ENCODE measurements at places on chromosomes 2 and 18.
A peak's percentile ranks its signal among the peaks of the same experiment; 100 is the strongest.

DNA sequence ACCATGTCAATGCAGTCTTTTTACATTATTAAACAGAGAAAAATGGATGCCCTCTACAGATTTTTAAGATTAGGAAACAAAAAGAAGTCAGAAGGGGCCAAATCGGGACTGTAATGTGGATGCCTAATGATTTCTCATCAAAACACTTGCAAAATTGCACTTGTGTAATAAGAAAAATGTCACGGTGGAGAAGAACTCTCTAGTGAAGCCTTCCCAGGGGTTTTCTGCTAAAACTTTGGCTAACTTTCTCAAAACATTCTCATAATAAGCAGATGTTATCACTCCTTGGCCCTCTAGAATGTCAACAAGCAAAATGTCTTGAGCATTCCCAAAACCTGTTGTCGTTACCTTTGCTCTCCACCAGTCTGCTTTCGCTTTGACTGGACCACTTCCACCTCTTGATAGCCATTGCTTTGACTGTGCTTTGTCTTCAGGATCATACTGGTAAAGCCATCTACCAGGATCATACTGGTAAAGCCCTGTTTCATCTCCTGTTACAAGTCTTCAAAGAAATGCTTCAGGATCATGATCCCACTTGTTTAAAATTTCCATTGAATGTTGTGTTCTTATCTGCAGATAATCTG is 226.8 kb downstream of the TNS1 start:
- no peak for DNase-seq

GRCh38 chr2:46704041-46704440 is 211.6 kb downstream of the MCFD2 start:
- no peak for DNase-seq

DNA sequence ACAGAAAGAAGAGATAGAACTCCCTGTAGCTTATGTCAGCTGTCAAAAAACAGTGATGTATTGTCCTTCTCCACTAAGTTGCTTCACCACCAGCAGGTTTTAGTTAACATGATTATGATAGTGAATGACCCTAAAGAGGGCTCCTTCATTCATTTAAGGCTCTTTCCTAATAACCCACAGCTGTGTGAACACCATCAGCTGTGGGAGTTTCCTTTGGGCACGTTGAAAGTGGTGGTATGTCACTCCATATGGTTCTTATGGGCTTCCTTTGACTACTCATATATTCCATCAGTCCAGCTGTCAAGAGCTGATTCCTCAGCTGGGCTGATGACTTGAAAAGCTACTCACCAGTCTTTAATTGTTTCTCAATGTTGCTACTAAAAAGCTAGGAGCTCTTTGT is 210.3 kb downstream of the UBE2E3 start:
- peak; percentile 15 for DNase-seq

- DNase-seq: no peak
Observed at GRCh38 chr2:230934231-230935129, 9.4 kb upstream of the GPR55 start.

DNA sequence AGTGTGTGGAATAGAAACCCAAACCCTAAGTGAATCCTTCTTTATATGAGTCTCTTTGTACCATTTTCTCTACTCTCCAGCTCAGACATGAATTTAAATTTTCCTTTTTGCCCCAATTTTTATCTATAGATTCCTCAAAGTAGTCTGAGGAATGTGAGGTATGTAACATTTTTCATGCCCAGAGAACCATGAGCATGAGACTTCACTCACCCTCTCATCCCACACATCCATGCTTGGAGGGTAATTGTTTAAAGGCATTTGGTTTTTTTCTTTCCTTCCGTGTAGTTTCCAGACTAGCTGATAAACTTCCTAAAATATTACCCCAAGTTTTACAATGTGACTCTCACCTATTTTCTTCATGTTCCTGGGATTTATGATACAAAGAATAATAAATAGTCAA is 2056.8 kb upstream of the CELF4 start:
- DNase-seq: peak; percentile 14

GRCh38 chr18:10188971-10189810 is 265.2 kb upstream of the APCDD1 start:
- no peak for DNase-seq

DNA sequence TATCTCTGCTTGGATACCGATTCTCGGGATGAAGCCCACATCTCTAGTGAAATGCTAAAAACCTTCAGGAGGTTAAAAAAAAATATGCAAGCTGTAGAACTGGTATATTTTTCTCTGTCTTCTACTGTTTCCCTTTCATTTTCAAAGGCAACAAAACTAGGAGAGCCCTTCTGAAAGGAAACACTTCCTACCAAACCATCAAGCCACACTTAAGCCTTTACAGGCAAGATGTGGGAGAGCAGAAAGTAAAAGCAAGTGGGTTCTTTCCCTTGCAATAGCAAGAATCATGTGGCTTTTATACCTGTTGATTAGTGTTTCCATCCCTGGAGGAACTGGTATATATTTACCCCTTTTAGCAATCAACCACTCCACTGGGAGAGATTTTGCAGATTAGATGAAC is 147.9 kb upstream of the ACAA2 start:
- no peak for DNase-seq

- no peak for DNase-seq
Observed at GRCh38 chr2:235049069-235049468, 97.3 kb downstream of the SH3BP4 start.

- DNase-seq: no peak
Observed at GRCh38 chr2:200184748-200185627, 121.5 kb upstream of the SPATS2L start.

DNA sequence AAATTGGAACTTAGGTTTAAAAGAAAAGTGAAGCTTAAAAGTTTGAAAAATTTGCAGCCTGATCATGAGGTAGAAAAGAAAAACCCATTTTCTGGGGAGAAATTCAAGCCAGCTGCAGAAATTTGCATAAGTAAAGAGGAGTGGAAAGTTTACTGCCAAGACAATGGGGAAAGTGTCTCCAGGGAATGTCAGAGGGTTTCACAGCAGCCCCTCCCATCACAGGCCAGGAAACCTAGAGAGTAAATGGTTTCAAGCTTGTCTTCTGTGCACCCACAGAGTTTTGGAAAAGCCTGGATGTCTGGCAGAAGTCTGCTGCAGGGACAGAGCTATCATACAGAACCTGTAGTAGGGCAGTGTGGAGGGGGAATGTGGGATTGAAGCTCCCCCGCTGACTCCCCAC is 254.0 kb upstream of the FSIP2 start:
- DNase-seq: no peak

GRCh38 chr18:10239991-10240634 is 214.3 kb upstream of the APCDD1 start:
- peak; percentile 58 for DNase-seq

DNA sequence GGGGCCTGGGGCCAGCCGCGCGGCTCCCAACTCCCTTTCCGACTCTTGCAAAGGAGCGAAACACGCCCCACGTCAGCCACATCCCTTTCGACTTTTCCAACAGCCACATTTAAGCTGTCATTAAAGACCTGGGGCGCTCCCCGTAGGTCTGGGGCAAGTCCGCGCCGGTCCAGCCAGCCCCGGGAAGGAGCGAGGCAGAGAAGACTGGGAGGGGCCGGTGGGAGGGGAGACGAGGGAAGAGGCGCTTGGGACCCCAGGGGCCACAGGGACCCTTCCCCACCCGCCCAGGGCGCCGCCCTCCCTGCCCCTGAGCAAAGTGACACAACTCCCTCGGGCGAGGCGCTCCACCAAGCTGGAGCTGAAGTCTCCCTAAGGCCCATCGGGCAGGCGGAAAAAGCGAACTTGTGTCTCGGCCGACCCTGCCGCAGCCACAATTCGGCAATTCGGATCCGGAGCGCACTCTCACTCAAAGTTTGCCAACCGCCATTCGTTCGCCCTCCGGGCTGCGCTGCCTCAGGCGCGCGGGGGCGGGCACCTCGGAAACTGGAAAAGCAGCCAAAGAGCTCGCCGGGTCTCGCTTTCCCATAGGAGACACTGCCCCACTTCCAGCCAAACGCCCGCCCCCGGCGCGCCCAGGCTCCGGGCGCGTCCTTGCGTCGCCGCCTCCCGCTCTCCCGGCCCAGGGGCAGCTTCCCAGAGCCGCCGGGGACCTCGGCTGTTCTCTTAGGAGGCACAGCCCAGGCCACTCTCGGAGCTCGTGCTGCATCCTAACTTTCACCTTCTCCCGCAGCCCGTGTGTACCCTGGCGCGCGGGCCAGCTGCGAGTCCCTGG is 1.1 kb upstream of the KCTD1 start:
- peak; percentile 74 for DNase-seq

DNA sequence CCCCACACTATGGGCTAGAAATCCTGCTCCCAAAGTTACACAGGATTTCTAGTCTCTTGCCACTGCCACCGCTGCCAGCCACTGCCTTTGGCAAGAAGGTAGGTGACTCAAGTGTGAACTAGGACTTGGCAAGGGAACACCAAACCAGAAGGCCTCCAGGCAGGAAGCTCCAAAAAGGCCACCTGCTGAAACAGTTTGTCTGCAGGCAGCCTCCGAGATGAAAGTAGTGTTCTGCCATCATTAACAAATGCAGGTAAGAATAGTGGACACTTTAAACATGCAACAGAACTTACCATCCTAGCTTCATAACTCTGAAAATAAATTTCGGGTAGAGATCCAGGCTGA is 3.9 kb downstream of the ANKRD44 start:
- DNase-seq: no peak

DNA sequence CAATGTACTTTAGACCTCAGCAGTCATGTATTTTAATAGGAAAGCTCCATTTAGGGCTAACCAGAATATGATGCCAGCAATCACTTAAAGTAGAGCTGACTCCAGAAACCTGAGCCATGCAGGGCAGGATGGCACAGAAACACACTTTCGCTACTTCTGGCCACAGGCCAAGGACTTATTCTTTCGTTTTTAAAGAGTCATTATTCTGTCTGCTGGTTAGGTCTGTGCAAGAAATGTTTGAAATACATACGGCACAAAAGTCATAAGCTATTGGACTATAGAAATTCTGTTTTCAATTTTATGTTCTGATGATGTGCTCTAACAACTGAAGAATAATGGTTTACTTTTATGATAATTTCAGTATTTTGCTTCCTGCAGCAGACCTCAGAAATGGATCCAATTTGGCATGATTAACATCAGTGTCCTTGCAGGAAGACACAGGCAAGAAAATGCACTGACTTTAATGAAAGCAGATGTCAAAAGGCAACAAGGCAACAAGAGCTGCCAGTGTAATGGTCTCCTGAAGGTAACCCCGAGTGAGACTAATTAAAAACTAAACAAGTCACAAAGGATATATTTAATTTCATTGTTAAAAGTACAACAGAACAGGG is 114.4 kb upstream of the CHRNA1 start:
- DNase-seq: peak; percentile 61

DNA sequence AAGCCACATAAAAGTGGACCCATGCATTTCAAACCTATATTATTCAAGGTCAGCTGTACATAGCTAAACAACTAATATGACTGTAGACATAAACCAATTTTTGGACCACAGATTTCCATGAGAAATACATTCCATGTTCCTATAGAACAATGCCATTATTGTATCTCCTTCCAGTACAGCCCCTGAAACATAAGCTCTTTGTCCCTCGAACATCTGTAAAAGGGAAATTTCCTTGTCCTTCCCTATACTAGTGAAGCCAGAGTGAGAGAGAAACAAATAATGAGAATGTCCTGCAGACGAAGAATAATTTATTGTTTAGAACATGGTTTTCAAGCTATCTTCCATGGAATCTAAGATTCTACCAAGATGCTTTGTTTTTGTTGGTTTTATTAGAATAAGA is 75.3 kb downstream of the GORASP2 start:
- no peak for DNase-seq

DNA sequence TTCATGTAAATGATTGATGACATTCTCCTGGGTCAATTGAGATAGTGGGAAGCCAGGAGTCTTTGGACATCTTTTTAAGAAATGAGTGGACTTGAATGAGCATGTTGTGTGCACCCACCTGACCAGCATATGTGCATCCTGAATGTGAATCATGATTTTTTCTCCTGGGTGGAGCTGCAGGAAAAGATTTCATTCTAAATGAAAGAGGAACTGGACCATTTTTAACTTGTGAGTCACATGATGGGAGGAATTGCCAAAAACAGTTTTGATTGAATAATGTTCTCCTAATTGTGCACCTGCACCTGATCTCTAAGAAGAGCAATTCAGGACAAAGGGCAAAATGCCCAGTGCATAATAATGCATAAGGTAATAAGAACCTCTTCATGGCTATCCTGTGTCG is 32.3 kb downstream of the COPS8 start:
- DNase-seq: peak; percentile 50

GRCh38 chr2:143742581-143742980 is 613.4 kb downstream of the ARHGAP15 start:
- DNase-seq: peak; percentile 45

DNA sequence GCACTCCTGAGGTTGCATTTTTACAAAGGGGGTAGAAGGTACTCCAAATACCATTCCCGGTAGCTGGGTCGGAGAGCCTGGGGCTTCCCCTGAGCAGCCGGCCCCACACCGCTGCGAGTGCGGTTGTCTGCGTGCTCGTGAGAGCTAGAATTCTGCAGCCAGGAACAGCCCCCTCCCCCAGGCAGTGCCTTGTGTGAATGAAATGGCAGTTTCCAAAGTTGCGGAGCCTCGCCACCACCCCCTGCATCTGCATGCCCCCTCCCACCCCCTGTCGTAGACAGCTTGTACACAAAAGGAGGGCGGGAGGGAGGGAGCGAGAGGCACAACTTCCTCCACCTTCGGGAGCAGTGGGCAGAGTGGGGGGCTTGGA is 1.1 kb downstream of the MYCN start:
- DNase-seq: no peak

DNA sequence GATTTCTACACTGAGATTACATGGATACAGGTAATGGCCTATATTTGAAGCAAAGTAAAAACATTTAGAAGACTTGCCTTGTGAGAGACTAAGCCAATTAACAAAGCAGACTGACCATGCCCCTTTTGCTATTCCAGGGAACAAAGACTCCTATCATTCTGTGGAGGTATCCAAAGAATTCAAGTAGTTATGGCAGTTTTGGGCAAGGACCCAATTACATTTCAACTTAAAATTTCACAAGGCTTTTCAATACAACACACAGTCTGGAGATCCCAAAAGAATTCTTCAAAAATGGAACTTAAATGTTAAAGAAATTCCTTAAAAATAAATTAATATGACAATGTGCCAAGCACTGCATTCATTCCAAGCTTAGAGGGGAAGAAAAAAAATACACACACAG is 109.2 kb upstream of the CHRNA1 start:
- DNase-seq: peak; percentile 77

DNA sequence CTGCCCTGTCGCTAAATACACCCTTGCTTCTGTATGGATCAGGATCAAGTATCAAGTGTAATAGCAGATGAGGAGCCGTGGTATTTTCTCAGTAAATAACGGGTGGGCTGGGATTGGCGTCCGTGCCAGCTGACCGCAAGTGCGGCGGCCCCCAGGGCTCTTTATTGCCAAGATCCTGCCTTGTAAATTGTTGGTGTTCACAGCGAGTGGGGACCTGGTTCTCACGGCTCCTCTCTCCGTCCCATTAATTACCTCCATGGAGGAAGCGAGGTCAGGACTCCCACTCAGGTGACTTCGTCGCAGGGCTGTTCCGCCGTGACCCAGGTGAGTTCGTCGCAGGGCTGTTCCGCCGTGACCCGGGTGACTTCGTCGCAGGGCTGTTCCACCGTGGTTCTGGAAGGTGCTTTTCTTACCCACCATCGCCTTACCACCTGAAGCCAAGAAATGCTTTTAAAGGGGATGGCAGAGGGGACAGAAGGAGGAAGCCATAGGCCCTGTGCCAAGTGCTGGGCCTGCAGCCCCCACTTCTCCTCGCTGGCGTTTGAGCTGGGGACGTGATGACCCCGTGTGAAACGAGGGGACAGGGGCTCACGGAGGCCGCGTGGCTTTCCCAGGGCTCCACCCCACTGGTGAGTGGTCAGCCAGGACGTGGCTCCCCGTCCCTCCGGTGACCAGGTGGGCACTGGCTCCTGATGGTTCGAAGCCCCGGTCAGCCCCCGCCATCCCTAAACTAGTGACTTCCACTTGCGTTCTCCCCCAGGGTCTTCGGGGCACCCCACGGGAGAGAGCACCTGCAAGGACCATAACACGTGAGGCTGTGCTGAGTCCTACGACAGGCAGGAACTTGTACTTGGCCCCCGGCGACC is 118.4 kb downstream of the TWIST2 start:
- DNase-seq: no peak
